ENCODE measurements at places on chromosomes 5 and 9. TPM values are rescaled to one million over a fixed set of nuclear protein-coding genes. Genes with fewer than 3 reads are reported as not detected.

DNA sequence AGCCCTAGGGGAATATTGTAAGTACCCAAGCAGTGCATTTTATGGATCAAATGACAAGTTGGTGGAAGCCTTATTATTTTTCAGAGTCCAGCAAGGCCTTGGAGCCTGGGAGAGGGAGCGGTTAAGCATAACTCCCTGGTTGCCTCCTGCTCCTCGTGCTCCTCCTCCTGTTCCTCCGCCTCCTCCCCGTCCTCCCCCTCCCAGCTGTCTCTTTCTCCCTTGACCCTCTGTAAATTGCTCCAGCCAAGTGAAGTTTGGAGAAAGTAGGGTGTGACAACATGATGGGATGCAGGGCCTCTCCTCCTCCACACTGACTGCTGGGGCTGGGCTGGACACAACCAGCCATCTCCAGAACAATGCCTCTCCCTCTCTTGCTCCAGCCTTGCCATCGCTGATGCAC is 586.9 kb downstream of the CCDC171 start:
- no peak for DNase-seq
- H3K4me3 ChIP-seq, result no peak overlapping the region
- no peaks in the 10 kb centered on the region for H3K4me1 ChIP-seq
- H3K27ac ChIP-seq, result no peak overlapping the region
- no peaks in the 10 kb centered on the region for H3K27me3 ChIP-seq
- no peaks in the 10 kb centered on the region for H3K36me3 ChIP-seq

GRCh38 chr9:121675969-121676822 is 24.8 kb downstream of the DAB2IP start:
- H3K27me3 ChIP-seq, result no peaks in the 10 kb centered on the region
- H3K4me1 ChIP-seq, result peaks cover 9% of the 10 kb centered on the region
- H3K27ac ChIP-seq, result no peak overlapping the region
- no peak for DNase-seq
- H3K36me3 ChIP-seq, result no peaks in the 10 kb centered on the region

Gene PCDHGA3
- total RNA-seq, result 0.55 TPM

DNA sequence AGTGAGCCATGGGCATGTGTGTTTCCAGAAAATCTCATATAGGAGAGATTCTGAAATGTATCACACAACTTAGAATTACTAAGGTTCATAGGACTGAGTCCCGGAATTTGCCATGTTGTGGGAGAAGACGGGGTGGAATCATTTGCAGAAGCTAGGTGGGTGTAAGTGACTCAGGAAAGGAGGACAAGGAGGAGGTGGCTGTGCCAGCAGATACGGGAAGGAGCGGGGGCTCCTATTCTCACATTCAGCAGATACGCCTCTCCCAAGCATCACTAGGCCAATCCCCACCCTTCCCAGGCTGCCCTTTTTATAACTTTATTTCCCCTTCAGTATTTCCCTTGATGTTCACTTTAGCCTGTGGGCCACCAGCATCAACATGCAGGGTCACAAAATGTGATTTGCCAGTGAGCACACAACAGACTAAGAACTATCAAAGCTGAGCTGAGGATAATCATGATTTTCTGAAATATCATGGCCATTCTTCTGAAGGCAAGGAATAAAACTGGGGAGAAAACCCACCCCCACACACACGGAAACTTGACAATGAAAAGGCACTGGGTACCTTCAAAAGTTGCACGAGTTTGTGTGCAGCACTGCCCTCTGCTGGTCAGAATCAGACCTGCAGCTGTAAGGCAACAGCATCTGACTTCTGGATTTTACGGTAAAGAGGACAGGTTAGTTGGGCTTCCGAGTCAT is 133.2 kb downstream of the MTX3 start:
- peak; percentile 77 for DNase-seq
- no peak overlapping the region for H3K4me3 ChIP-seq
- no peak overlapping the region for H3K27ac ChIP-seq
- no peaks in the 10 kb centered on the region for H3K36me3 ChIP-seq

DNA sequence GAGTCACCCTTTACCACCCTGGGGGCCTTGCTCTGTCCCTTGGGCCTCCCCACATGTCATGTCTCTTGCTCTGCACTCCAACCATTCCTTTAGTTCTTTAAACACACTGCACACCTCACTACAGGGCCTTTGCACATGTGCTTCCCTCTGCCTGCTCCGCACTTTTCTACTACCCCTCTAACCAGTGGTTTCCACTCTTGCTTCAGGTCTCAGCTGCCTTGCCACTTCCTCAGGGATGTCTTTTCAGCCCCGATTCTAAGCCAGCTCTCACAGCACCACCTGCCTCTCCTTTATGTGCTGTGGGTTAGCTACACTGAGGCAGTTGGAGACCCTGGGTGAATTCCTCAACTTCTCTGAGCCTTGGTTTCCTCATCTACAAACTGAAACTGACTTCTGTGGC is 34.6 kb upstream of the GABBR2 start:
- no peak overlapping the region for H3K4me3 ChIP-seq
- H3K4me1 ChIP-seq, result no peaks in the 10 kb centered on the region
- H3K27me3 ChIP-seq, result no peaks in the 10 kb centered on the region
- H3K36me3 ChIP-seq, result peaks cover 13% of the 10 kb centered on the region

DNA sequence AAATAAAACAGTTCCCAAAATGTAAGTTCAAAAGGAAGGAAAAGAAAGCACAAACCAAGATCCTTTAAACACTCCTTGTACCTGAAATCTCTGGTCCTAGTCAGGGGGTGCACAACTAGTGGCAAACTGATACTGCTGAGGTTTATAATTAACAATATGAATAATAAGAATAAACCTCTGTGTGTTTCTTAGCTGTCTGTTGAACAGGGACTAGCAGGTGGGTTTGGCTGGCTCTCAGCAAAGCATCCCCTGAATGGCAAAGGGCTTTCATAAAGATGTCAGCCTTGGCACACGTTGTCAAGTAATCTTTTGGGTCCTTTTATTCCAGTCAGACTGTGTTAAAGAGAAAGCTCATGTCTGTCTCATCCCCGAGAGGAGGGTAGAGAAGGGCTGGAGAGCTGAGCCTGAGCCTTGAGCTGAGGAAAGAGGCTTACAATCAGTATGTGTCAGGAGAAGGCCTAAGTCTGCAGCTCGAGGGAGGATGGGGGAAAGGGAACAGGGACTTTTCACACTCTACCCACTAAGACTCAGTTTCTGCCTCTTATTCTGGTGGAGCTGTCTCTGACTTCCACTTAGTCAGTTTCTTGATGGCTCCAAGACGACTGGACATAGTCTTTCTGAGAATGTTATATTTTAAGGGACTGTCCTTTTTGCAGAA is 123.0 kb downstream of the GALNT10 start:
- no peak for DNase-seq
- no peak overlapping the region for H3K4me3 ChIP-seq
- no peaks in the 10 kb centered on the region for H3K36me3 ChIP-seq
- no peaks in the 10 kb centered on the region for H3K27me3 ChIP-seq

DNA sequence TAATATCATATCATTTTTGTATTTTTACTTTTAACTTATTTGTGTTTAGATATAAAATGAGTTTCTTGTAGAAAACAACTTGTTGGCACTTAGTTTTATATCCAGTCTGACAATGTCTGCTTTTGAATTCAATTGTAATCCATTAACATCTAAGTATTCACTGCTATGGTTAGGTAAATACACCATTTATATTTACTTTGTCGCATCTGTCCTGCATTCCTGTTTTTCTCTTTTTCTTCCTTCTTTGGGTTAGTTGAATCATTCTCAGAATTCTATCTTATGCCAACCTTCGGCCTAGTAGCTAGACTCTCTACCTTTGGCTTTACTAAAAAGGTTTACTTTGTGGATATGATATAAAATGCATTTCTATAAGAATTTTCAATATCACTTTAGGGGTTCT is 107.6 kb downstream of the PLCXD3 start:
- no peaks in the 10 kb centered on the region for H3K27me3 ChIP-seq
- H3K27ac ChIP-seq, result no peak overlapping the region
- H3K4me1 ChIP-seq, result no peaks in the 10 kb centered on the region
- no peak for DNase-seq
- no peak overlapping the region for H3K4me3 ChIP-seq

- no peaks in the 10 kb centered on the region for H3K27me3 ChIP-seq
- H3K36me3 ChIP-seq, result no peaks in the 10 kb centered on the region
- no peak overlapping the region for H3K27ac ChIP-seq
- H3K4me3 ChIP-seq, result no peak overlapping the region
- DNase-seq, result no peak
Measured at GRCh38 chr5:163894645-163895044, 389.2 kb downstream of the MAT2B start.

DNA sequence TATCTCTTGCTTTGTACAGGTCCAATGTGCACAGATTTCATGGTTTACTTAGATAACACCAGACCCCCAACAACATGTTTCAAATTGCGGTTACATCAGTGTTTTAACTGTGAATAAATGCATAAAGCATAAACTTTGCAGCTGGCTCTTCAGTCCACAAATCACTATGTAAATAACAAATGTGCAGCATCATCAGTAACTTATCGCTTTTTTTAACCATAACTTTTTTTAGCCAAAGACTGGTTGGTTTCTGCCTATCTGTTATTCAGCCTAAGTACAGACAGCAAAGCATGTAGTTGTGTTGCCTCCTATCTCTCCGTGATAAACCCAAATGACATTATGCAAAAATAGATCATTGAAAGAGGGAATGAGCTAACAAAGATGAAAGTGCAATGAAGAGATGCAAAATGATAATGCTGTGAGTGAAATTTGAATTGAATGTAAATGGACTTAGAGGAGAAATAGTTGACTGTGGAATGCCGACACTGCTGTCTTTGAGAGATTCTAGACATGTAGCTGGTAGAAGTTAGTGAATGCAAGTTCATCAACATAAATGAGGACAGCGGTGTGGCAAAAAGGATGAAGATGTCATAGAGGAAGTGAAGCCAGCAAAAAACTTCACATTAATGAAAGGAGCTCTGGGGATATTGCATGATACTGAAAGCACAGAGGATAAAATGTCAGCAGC is 108.8 kb downstream of the PDE8B start:
- H3K27me3 ChIP-seq, result no peaks in the 10 kb centered on the region
- DNase-seq, result no peak

DNA sequence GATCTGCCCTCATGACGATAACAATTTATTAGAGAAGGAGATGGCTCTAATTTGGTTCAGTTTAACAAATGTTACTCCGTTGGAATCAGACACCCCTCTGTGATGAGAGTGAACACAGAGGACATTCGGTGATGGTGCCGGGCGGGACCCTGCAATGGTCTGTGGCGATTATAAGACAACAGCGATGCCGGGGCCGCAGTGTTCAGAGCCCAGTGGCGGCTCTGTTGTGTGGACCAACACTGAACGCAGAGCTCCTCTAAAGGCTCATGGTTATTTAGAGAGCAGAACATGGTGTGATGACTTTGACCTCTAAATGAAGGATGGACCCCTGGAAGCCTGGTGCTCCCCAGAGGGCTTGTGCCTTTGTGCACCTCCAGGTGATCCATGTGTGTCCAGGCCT is 21.2 kb downstream of the UBE2QL1 start:
- H3K27ac ChIP-seq, result no peak overlapping the region
- H3K4me1 ChIP-seq, result no peaks in the 10 kb centered on the region
- no peaks in the 10 kb centered on the region for H3K36me3 ChIP-seq
- no peak for DNase-seq

DNA sequence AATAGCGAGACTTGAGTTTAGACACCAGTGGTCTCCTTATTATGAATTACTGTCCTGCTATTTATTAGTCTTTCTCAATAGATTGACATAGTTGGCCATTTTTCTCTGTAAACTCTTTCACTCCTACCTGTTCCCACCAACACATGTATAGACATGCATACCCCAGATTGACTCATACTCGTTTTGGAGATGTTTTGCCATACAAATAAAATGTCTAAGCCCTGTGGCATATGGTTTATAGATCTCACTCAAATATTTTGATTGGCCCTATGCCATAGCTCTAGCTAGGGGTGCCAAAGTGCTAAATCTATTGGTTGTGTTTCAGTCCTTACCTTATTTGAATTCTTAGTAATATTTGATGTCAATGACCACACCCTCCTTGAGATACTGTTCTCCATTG is 42.3 kb downstream of the CAMK4 start:
- H3K27me3 ChIP-seq, result no peaks in the 10 kb centered on the region
- H3K4me1 ChIP-seq, result no peaks in the 10 kb centered on the region
- no peak overlapping the region for H3K27ac ChIP-seq
- no peak for DNase-seq
- H3K36me3 ChIP-seq, result no peaks in the 10 kb centered on the region

DNA sequence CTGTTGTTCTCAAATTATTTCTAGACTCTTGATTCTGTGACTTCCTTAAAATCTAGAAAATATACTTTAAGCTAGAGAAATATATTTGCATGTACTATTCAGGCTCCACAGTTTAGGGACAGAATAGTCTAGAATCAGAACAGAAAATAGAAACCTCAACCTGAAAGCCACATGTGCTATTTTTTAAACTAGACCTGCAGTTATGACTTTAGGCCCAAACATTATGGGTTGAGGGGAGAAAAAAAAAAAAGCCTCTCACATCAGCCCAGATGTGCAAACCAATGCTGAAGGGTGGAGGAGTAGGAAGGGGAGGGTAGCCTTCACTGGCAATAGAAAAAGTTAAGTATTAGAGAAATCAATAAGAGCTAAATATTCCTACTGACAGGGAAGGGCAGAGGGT is 35.7 kb downstream of the ELL2 start:
- H3K27me3 ChIP-seq, result no peaks in the 10 kb centered on the region
- peak overlapping the region; percentile 53 for H3K27ac ChIP-seq
- H3K4me1 ChIP-seq, result peaks cover 12% of the 10 kb centered on the region
- no peaks in the 10 kb centered on the region for H3K36me3 ChIP-seq
- DNase-seq, result no peak
- no peak overlapping the region for H3K4me3 ChIP-seq

Gene ZNF883
- 3.0 TPM for total RNA-seq

- H3K36me3 ChIP-seq, result peaks cover 34% of the 10 kb centered on the region
- peak overlapping the region; percentile 5 for H3K27ac ChIP-seq
- no peaks in the 10 kb centered on the region for H3K27me3 ChIP-seq
- H3K4me3 ChIP-seq, result no peak overlapping the region
Measured at GRCh38 chr9:123003466-123003865, 30.0 kb upstream of the GPR21 start.

GRCh38 chr9:109940561-109940960 is 160.6 kb downstream of the PALM2AKAP2 start:
- peaks cover 4% of the 10 kb centered on the region for H3K27me3 ChIP-seq
- no peaks in the 10 kb centered on the region for H3K36me3 ChIP-seq
- H3K4me3 ChIP-seq, result no peak overlapping the region
- H3K4me1 ChIP-seq, result no peaks in the 10 kb centered on the region

Gene GRXCR2
- not detected for total RNA-seq

DNA sequence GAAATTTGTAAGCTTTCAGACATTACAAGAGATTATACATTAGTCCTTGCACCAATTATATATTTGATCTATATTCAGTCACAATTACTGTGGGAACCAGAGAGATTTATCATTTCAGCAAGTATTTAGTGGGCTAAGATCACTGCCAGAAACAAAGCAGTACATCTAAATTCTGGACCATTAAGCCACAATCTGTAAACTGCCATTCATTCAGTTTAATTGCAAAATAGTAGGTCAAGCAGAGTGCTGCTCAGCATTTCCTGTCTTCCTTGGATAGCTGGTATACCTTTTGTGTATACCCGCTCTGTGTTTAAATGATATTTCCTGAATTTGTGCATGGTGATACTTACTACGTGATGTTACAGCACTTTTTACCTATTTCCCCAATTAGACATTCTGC is 42.6 kb downstream of the CDH10 start:
- H3K4me3 ChIP-seq, result no peak overlapping the region
- H3K36me3 ChIP-seq, result no peaks in the 10 kb centered on the region
- H3K27me3 ChIP-seq, result no peaks in the 10 kb centered on the region
- no peak for DNase-seq
- no peak overlapping the region for H3K27ac ChIP-seq
- H3K4me1 ChIP-seq, result no peaks in the 10 kb centered on the region

- H3K27me3 ChIP-seq, result peaks cover 83% of the 10 kb centered on the region
- H3K27ac ChIP-seq, result no peak overlapping the region
- no peaks in the 10 kb centered on the region for H3K36me3 ChIP-seq
- H3K4me1 ChIP-seq, result peaks cover 17% of the 10 kb centered on the region
- H3K4me3 ChIP-seq, result no peak overlapping the region
Measured at GRCh38 chr9:132167192-132167591, 5.3 kb downstream of the NTNG2 start.

Gene OR1J2
- total RNA-seq, result not detected

Measured in transverse colon (tissue), 4 donors.